ENCODE measurements at places on chromosomes 3 and 15. TPM values are rescaled to one million over a fixed set of nuclear protein-coding genes. Genes with fewer than 3 reads are reported as not detected.
A peak's percentile ranks its signal among the peaks of the same experiment; 100 is the strongest.

Gene CMTM8
- total RNA-seq: 1.4 TPM

Gene TGM5
- total RNA-seq: not detected

Gene PIGX
- 26.8 TPM for total RNA-seq

Gene SMAD6
- total RNA-seq: 31.8 TPM

GRCh38 chr3:190862209-190863118 is at the start of gene GMNC:
TSS of gene GMNC (minus strand) at chr3:190862694. CDS start at chr3:190862615, 79 bp downstream.
- DNase-seq: peak; percentile 91

DNA sequence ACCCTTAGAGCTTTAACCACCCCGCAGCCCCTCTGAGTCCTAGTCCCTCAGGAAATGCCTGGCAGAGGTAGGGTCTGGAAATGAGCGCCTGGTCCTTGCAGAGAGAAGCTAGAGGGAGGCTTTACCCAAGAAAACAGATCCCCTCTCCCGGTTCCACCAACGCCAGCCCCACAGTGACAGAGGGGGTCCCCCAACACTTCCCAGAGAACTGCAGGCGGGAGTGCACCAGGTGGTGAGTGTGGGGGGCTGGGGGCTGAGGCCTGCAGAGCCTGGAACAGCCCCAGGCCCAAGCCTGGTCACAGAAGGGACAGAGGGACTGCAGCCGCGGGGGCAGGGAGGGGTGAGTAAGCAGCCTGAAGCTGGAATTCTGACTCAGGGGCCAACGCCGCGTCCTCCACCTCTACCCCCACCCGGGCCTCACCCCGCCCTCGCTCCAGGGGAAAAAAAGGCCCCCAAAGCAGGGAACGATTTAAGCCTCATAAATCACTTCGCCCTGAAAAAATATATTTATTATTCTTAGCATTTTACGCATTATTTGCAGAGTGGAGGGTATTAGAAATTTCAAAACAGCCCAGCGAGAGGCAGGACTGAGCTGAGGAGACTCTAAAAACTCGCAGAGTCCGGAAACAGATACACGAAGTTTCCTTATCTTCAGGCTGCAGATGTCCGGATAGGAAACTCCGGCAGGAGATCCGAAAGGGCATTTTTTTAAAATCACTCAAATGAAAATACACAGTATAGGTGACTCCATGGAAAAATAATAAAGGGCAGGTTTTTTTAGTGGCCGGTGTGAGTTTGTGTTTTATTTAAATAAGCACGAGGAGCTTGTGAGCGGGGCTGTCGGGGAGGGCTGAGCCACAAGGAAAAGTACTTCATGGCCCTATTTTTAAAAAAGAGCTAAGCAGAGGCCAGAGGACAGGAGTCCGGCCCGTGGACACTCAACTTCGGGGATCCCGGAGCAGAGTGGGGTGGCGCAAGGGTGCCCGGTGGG is 10.0 kb downstream of the GATA2 start:
- DNase-seq: peak; percentile 97

GRCh38 chr3:126816986-126817777 is 113.1 kb downstream of the CHCHD6 start:
- no peak for DNase-seq

- DNase-seq: no peak
These were observed 120.9 kb upstream of the ZBED2 start for GRCh38 chr3:111715911-111716523.

DNA sequence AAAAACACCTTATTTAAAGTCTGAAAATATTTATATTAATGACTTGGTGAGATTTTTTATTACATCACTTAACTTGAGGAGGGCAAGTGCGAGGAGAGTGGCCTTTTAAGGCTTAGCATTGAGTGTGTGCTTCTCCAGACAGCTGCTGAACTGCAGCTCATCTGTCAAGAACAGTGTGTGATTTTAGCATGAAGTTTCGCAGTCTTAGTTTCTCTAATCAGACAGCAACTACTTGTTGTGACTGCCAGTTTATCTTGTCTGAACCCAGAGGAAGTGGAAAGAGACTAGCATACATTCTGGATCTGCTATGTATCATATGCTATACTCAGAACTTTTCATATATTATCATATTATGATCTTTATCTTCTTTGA is 291.7 kb upstream of the ROPN1 start:
- no peak for DNase-seq

GRCh38 chr3:58724336-58724735 is 57.8 kb upstream of the FAM3D start:
- no peak for DNase-seq

DNA sequence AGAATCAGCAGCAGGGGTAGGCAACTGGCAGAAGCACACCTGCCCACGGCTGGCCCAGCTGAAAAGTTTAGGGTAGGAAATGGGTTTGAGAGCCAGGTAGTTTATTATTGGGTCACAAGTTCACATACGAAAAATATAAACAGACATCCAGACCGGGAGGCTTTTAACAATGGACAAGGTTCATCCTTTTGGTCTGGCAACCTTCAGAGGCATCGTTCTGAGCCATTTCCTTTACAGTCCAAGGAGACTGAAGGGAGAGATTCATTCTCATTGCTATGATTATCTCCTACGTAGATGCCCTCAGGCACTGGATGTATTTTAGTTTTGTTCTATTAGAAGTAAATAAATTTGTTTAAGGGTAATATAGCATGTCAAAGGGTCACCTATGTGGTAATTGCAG is 248.0 kb upstream of the THBS1 start:
- no peak for DNase-seq

- DNase-seq: no peak
These were observed 348.6 kb upstream of the CDIN1 start for GRCh38 chr15:36230776-36231175.

- no peak for DNase-seq
These were observed 144.5 kb upstream of the BCL6 start for GRCh38 chr3:187889601-187890404.

- DNase-seq: peak; percentile 88
These were observed 665 bp downstream of the GLB1 start for GRCh38 chr3:33096093-33096868.

- DNase-seq: no peak
These were observed 27.3 kb downstream of the CCDC33 start for GRCh38 chr15:74263466-74263865.

DNA sequence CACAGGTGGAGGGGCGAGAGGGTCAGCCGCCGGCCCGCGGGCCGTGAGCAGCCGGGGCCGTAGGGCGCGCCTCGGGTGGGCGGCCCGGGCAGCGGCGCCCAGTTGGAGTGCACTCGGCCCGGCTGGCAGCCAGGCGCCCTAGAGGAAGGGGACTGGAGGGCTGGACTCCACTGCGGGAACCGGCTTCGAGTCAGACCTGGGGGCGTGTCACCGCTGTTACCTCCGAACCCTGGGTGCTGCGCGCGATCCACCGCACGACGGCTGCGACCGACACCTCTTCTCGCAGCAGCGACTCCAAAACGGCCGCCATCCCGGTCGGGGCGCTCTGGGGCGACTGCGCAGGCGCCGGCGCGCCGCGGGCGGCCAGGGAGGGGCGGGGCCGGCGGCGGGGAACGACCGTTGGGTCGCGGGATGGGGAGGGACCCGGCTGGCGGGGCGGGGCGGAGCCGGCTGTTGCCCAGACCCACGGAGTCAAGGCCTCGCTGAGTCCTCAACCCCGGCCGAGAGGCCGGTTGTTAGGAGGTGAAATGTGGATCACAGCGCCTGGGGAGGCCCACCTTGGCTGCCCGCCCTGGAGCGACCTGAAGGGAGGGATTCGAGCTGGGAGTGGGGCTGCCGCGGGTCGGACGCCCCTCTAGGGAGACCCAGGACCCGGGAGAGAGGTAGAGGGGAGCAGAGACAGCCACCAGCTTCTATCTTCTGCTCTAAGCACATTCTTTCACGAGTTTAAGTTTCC is at the start of gene CDAN1:
Gene CDAN1 (minus strand): TSS at position 336 of the 736 bp plus-strand sequence. CDS start 26 bp downstream, at position 310.
- peak; percentile 100 for DNase-seq

DNA sequence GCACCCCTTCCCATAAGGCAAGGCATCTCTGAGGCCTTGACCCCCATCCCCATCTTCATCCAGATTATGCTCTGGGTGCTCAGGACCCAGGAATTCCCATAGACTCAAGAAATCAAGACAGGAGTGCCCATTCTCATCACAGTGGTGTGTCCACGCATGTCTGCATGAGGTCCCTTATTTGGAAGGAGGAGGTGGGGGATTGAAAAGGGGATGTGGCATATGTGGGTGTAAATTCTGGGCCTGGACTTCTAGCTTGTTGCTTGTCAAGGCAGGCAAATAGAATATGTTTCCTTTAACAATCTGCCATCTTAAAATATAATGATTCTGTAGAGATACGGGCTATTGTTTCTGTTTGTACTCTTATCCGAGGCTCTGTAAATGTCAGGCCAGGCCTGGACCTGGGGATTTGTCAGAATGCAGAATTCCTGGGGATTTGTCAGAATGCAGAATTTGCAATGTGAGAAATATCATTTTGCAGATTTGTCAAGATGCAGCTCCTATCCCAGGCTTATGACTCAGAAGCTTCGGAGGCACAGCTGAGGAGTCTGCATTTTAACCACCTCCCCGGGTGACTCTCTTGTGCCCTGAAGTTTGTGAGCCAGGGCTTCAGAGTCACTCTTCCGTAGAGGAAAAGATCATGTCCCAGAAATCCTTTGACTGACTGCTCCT is 157.8 kb downstream of the SV2B start:
- peak; percentile 68 for DNase-seq

DNA sequence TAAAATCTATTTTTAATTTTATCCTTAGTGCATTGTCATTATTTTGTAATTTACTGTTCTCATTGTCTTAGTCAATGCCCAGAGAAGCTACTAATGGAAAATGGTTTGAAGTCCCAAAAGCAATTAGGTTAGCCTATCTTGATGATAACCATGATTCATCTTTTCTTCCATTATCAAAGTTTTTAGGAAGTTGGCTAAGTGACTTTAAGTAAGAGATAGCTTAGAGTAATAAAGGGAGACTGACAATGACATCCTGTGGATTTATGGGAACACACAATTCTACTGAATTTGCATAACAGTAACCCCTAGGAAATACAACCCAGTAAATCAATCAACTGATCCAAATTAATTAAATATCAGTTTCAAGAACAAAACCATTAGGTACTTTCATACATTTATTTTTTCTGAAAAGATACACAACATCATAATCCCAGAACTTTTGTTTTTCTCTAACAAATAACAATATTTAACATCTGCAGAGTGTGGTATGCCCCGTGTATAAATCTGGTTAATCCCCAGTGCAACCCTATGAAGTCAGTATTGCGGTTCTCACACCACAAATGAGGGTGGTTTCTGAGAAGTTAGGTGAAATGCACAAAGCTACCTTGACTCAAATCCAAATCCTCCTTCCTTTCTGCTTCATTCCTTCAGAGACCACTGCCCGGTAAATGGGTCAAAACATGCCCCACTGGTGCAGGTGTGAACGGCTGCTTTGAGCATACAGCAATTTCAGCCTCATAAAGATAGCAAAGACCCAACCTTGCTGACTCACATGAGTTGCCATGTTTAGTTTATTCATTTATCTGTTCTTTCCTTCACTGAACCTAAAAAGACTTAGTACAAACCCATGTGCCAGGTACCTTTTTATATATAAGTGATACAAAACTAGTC is 202.1 kb downstream of the TBL1XR1 start:
- no peak for DNase-seq

- peak; percentile 99 for DNase-seq
These were observed 39.1 kb downstream of the KLF13 start for GRCh38 chr15:31365655-31366127.
